AML-193 (cell line): ENCODE measurements at places on chromosomes 16 and 17.

DNA sequence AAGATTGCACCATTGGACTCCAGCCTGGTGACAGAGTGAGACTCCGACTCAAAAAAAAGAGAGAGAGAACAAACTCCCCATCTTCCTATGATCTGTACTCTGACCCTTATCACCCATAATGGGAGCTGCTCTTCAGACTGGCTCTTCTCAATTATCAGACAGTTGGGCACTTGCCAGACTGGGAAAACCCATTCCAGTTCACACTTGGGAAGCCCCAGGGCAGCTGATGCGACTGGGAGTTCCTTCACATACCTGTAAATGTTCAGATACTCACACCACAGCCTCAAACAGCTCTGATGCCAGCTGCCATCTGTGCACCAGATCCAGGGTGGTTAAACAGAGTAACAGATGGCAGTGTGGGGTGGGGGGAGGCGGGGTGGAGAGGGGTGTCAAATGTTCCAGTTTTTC, 23.8 kb upstream of the TMEM101 start:
- DNase-seq = no peak

DNA sequence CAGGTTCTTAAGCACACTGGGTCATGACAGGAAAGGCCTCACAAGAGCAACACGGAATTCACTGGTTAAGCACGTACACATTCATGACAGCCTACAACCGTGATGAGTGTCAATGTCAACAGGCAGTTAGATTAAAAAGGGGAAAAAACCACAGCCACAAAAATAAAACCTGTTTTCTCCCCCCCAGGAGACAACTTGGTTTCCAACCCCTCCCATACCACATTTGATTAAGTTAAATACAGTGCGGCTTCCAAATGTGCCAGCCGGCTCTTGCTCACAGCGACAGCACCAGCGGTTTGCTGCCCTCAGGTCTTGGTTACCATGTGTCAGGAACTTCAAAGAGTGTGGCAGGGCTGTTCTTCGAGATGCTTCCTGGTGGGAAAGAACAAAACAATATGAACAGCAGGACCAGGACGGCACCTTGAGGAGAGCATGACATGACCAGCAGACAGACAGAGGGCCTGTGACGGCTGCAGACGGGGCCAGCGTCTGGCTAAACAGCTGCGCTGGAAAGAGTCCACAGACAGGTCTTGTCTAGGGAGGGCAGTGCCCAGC, 193.6 kb downstream of the PARN start:
- no peak for DNase-seq

- DNase-seq = no peak
These were observed 55.4 kb upstream of the ACSF3 start for GRCh38 chr16:89038221-89038721.

DNA sequence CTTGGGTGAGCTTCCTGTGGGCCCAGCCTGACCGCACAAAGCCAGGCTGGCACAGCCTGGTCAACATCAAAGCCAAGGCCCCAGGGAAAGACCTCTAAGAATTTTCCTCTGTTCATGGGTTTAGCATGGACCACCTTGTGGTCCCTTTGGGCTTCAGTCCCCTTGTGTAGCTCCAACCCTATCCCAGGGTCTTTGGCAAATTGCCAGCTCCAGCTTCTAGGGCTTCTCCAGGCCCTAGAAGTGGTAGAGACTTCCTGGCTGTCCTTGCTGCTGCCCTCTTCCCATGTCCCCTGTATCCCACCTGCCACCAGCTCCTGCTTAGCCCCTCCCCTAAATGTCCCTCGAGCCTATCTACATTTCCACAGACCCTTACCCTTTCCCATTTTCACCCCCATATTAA, 9.7 kb upstream of the ITGA3 start:
- DNase-seq = no peak

- no peak for DNase-seq
These were observed 58.5 kb downstream of the CACNG5 start for GRCh38 chr17:66893382-66893781.

- no peak for DNase-seq
These were observed 35.4 kb downstream of the PLCD3 start for GRCh38 chr17:45096926-45097325.

- DNase-seq = no peak
These were observed 2.5 kb downstream of the ITGA3 start for GRCh38 chr17:50058296-50058953.

- no peak for DNase-seq
These were observed 84.9 kb upstream of the CDC42EP4 start for GRCh38 chr17:73396431-73397277.

DNA sequence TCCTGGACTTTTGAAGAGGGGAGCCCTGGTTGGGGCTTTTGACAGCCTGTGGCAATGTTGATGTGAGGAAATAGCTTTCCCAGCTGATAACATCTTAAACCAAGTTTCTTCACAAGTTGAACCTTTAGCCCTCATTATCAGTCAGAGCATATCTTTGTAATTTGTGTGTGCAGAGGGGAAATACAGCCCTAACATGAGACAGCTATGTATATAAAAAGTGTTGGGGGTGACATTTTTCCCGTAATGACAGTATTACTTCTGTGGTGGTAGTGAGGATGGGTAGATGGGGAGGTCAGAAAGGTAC, 221.1 kb downstream of the FTO start:
- DNase-seq = no peak

DNA sequence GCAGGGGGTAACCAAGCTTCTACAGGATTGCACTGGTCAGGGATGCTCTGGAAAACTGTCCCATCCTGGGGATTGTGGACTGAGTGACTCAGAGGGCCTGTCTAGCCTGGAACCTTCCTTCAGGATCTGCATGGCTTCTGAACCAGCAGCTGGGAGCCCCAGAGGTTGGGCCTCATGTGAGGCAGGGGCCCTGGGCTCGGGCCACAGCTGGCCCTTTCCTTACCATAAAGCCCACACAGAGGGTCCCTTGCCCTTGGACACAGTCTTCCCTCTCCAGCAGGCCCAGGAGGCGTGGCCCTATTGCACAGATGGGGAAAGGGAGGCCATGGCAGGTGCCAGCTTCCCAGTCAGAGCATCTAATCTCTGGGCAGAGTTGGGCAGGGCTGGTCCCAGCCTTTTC, 30.5 kb downstream of the ADCY7 start:
- no peak for DNase-seq

- no peak for DNase-seq
These were observed 11.4 kb downstream of the NDUFAF8 start for GRCh38 chr17:81250286-81251093.

DNA sequence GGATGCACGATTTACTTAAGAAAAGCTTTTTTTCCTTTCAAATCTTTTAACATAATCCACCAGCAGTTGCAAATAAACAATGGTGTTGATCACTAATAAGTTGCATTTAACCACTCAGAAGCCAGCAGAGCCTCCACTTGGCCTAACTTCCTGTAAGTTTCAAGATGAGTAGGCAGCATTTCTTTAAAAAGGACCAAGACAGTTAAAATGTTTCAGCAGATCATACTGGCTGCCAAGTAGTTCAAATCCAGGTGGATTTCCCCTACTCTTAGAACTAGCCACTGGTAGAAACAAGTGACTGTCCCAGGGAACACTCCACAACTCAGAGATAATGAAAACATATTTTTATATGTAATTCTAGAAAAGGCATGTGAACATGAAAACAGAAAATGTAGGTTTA, 17.0 kb upstream of the RFFL start:
- DNase-seq = peak; percentile 42

DNA sequence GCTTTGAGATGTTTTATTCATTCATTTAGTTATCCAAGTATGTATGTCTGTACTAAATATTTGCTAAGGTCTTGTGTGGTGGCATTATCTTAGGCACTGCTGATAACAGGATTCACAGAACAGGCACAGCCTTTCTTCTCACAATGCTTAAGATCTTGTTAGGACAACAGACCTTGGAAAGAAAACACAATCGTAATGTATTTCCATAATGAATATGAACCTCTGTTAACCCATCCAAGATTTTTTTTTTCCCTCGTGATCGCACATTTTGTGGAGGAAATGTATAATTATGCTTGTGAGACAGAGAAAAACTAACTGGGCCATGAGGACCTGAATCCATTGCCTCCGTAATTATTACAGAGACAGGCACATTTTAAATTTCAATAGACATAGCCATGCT, 121.9 kb downstream of the NPIPB5 start:
- no peak for DNase-seq

GRCh38 chr17:34639706-34640425, 60.5 kb downstream of the TMEM132E start:
- DNase-seq = no peak

DNA sequence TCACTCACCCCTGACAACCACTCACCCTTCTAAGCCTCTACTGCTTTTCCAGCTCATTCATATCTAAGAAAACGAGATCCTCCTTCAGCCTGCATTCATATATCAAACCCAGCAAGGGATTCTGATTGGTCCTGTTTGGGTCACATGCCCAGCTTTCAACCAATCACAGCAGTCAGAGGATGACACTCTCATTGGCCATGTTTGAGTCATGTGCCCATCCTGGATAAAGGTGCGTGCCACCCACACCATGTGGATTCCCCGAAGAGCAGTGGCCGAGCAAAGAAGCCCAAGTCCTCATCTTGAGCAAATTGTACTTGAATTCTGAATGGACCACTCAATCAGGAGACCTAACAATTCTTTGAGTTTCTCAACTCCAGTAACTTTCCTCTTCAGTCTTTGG, 45.0 kb downstream of the SCNN1G start:
- DNase-seq = no peak

GRCh38 chr17:4833941-4834680, 971 bp downstream of the MINK1 start:
- no peak for DNase-seq

DNA sequence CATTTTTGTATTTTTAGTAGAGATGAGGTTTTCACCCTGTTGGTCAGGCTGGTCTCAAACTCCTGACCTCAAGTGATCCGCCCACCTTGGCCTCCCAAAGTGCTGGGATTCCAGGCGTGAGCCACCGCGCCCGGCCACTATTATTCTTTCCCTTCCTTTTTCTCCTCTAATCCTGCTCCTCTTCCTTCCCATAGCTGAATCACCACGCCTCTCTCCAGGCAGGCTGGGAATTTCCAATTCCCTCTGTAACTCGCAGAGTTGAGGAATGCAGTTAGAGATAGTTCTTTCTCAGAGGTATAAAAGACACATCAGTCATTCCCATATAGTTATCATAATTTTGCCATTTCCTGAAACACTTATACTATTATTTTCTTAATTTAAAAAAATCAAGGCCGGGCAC, 11.2 kb downstream of the METTL16 start:
- DNase-seq = no peak

- DNase-seq = no peak
These were observed 120.4 kb upstream of the TOM1L1 start for GRCh38 chr17:54780238-54780637.

GRCh38 chr17:76989519-76989918, 121.3 kb downstream of the MGAT5B start:
- DNase-seq = no peak

- no peak for DNase-seq
These were observed 11.9 kb downstream of the CES3 start for GRCh38 chr16:66972983-66973382.

DNA sequence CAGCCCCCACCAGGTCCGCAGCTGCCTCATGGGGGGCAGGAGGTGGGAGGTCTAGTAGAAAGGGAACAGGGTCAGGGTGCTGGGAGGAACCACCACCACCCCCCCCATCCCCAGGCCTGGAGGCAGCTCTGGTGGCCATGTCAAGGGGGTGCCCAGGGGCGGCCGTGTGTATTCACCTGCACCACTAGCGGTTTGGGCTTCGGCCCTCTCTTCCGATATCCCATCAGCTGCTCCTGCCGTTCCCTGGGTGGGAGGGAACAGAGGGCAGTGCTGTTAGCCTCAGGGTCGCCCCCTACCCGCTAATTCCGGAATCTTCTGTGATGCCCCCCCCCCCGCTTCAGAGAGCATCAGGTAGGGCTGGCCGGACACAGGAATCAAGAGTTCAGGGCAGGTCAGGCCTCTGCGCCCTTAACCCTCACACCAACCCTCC, 3.8 kb downstream of the CBX4 start:
- DNase-seq = no peak

DNA sequence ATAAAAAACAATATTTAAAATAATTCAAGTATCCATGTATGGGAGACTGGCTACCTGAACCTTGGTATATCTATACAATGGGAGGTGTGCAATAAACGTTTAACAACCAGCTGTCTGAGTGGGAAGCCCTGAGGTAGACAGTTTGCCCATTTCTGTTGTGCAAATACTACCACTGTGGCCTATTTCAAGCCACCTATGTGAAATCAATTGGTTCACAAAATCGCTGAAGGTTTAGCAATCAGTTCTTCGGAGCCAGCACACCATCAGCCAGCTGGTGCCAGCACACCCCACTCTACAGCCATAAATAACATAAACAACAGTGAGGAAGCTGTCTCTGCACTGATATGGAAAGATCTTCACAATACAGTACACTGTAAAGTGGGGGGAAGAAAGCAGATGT, 46.7 kb upstream of the KDM8 start:
- no peak for DNase-seq

GRCh38 chr16:31380201-31380600, 12.9 kb upstream of the ITGAD start:
- no peak for DNase-seq

DNA sequence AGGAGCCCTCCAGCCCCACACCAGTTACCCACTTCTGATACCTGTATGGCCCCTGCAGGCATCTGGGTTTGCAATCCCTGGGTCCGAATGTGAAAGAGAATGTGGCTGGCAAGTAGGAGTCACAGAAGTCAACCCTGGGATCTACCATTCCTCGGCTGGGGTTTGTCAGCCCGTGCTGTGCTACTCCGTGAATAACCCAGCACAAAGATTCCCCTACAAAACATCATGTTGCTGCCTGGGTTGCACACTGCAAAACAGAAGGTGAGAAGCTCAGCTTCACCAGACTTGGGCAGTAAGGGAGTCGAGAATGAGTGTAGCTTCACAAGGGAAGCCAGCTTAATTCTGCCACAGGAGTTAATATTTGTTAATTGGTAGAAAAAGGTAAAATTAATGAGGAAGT, 137.1 kb downstream of the ZFHX3 start:
- no peak for DNase-seq

- no peak for DNase-seq
These were observed 20.5 kb downstream of the C1QTNF1 start for GRCh38 chr17:79044462-79044861.

DNA sequence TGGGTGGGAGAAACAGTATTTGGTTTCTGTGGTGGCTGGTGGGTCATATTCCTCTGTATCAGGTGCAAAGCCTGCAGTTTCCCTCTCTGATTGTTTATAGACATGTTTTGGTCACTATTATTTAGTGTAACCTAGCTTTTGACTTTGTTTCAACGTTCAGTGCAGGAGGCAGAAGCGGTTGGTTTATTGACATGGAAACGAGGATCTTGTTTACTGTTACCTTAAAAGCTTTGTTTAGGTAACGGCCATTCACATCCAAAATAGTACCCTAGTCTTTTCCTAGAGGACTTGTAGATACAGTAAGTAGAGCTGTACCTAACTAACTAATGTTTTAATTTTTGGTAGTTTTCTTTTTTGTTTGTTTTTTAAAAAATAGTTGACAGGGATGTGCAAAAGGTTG, 3.5 kb downstream of the MSI2 start:
- no peak for DNase-seq

GRCh38 chr17:27283060-27283459, 10.9 kb upstream of the WSB1 start:
- peak; percentile 73 for DNase-seq
